ENCODE measurements at places on chromosomes 4 and X.

DNA sequence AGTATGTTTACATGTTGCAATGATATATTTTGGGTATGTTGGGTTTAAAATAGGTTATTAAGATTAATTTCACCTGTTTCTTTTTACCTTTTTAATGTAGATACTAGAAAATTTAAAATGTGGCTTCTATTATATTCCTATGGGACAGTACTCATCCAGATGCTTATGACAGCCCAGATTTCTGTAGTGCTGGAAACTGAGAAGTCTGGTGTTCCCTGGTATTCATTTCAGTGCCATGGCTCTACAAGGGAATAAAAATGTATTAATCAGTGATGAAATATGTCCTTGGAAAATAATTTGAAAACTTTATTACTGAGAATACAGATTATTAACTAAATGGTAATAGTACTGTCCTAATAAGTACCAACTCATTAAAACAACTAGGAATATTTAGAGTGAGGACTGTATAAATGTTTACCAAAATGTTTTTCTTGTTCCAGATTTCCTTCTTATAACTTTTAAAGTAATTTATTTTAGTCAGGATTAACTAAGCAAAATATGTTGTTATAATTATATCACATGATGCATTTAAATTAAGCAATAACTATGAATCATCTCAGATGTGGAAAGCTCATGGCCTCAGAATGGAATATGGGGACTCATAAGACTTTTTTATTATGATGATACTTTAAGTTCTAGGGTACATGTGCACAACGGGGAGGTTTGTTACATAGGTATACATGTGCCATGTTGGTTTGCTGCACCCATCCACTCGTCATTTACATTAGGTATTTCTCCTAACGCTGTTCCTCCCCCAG lies 25.3 kb downstream of the ARHGAP24 start:
- no peak for DNase-seq

GRCh38 chr4:77124576-77124975 lies 32.4 kb upstream of the CCNG2 start:
- no peak for DNase-seq

GRCh38 chr4:37780444-37781130 lies 45.9 kb upstream of the PGM2 start:
- no peak for DNase-seq

DNA sequence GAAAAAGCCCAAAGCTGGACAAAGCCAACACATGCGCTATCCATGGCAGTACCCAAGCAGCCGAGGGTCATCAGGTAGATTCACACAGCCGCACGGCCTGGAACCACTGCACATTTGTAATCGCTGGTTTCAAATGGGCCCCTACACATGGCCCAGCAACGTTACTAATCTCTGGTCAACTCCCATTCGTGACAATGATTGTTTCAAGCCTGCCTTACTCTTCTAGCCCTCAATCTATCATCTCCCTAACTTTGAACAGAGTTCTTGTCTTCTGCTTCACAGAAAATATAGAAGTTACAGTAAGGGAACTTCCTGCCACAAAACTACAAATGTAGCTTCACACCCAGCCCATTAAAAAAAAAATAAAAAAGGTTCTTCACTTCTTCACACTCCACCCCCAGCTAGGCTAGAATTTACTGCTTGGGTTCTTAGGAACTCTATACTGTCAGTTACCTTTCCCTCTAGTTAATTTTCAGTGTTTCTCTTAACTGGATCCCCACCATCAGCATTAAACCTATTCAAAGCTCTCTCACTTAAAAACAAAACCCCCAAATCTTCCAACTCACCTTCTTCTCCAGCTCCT lies 24.2 kb downstream of the CASP3 start:
- no peak for DNase-seq

GRCh38 chrX:43976205-43976604 lies 3.0 kb upstream of the NDP start:
- no peak for DNase-seq
